Germinal center (tissue), 1 donor: ENCODE measurements at places on chromosomes 4 and X.

GRCh38 chr4:153488006-153488891 is 22.1 kb downstream of the TMEM131L start:
- DNase-seq: peak; percentile 63

DNA sequence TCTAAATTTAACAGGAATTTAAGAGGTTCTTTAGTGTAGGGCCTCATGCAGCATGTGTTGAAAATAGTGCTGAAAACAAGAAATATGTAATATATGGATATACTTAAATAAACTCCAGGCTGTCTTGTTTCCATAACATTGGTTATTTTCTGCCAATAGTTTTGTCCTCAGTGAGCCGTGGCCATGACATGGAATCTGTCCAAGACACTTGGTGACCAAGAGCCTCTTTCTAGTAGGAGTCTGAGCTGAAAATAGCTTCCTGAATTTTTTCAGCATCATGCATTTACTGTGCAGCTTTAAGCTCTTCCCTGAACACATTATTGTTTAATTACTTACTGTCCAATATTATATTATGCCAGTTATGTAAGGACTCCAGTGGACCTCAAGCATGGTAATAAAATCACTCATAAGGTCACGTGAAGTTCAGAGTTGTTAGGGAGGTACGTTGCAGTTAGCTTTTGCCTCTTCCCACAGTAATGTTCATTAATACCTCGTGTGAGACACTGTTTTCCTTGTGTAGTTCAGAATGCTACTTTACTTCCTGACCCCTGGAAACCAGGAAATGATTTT is 488.2 kb downstream of the GRID2 start:
- DNase-seq: no peak

- no peak for DNase-seq
Measured at GRCh38 chrX:1207496-1208025, 4.9 kb downstream of the CRLF2 start.

- DNase-seq: no peak
Measured at GRCh38 chrX:8036914-8037313, 109.7 kb upstream of the PNPLA4 start.
